ENCODE measurements at places on chromosomes 12 and 14. TPM values are rescaled to one million over a fixed set of nuclear protein-coding genes. Genes with fewer than 3 reads are reported as not detected.

GRCh38 chr14:29390081-29390832, 537.4 kb downstream of the PRKD1 start:
- no peak for DNase-seq

GRCh38 chr12:94805749-94806529, 155.6 kb upstream of the TMCC3 start:
- DNase-seq, result no peak

GRCh38 chr14:101007004-101007614, 103.6 kb upstream of the RTL1 start:
- DNase-seq, result peak; percentile 75

The TMEM132D gene
- total RNA-seq, result 15.2 TPM

The CD27 gene
- not detected for total RNA-seq

The LRRC43 gene
- 1.0 TPM for total RNA-seq

The PRIMA1 gene
- total RNA-seq, result not detected

The MIP gene
- total RNA-seq, result not detected

DNA sequence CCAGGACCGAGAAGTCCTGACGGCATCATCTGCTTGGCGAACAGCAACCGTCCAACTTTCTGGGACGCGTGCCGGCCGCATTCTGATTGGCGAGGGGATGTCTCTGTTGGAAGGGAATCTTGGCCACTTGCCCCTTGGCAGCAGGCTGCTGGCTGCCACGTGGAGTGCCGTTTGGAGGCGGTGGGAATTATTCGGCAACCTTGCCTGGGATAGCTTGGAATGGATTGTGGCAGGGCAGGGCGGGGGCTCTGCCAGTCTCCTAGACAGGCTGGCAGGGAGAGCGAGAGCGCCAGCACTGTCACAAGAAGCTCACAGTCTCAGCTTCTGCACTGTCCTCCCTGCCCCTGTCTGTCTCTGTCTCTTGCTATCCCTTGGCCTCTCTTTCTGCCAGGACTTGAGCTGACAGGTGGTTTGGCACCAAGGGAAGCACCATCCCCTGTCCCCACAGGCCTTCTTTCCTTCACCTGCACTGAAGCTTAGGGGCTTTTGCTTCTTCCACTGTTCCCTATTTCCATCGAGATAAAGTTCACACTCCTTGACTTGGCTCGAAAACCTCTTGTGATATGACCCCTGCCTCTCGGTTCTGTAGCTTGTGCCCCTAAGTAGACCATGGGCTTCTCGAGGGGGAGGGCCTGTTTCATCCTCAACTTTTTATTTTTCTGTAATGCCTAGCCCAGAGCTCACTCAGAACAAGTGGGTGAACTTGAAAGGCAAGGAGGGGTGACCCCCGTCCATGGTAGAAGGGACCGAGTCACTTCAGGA, 201.9 kb downstream of the PHETA1 start:
- DNase-seq, result no peak

GRCh38 chr14:102508774-102509745, 516 bp downstream of the ANKRD9 start:
- no peak for DNase-seq

Data from osteocyte (in vitro differentiated cells).